ENCODE measurements at places on chromosomes 11 and 22.

DNA sequence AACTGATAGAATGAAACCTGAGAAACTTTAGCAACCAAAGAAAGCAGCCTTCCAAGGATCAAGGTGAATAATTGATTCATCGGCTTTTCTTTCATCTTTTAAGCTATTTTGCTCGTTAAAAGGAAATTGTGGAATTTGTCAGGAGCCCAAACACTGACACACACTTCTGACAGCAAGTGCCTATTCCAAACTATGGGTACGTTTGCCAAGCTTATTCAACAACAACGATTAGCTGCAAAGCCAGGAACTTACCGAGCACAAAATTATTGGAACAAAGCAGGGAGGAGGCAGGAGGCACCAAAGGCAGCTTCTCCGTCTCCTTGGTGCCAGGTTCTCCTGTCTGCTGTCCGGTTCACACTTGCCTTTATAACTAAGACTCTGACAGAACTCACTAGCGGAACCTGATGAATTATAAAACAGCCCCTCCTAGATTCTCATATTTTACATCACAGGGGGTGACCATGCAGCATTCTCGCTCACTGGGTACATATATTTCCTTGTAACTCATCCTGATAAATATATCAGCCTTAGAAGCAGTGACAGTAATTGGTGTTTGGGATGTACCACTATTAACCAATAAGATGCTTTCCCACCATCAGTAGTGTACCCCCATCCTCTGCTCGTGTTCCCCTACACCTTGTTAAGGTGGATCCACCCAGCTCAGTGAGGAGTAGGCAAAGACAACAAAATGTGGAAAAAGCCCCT lies 395.9 kb upstream of the CCDC90B start:
- no peak for DNase-seq

DNA sequence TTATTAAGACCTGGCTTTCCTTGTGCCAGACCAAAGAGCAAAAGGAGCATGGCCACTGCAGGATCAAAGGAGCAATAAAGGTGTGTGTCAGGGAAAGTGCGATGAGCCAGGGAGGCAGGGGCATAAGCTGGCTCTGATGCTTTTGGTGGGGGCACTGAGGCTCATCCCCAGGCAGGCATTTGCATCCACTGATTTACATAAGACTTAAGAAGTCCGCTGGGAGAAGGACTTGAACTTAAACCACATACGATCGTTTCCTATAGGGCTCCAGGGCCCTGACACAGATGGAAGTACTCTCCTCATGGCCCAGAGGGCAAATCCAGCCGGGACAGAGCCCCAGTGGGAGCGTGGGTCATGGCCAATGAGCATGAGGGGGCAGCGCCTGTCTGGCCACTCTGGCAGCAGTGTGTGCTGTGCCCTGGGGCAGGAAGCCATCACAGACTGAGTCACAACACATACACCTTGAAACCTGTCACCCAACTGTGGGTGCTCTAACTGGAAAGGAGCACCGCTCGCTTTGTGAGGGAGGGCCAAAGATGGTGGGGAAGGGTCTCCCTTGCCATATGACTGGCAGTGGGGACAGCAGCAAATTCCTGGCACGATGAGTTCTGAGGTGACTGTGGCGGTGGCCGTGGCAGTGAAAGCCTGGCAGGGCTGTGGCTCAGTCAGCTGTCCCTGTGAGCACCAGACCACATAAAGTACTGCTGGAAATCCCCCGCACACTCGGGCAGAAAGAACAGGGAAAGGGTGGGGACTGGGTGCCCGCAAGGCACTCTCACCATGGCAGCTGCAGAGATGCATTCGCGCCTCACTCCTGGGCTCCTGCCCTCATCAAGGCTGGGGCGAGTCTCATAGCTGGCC lies 79.4 kb upstream of the LMO1 start:
- no peak for DNase-seq

DNA sequence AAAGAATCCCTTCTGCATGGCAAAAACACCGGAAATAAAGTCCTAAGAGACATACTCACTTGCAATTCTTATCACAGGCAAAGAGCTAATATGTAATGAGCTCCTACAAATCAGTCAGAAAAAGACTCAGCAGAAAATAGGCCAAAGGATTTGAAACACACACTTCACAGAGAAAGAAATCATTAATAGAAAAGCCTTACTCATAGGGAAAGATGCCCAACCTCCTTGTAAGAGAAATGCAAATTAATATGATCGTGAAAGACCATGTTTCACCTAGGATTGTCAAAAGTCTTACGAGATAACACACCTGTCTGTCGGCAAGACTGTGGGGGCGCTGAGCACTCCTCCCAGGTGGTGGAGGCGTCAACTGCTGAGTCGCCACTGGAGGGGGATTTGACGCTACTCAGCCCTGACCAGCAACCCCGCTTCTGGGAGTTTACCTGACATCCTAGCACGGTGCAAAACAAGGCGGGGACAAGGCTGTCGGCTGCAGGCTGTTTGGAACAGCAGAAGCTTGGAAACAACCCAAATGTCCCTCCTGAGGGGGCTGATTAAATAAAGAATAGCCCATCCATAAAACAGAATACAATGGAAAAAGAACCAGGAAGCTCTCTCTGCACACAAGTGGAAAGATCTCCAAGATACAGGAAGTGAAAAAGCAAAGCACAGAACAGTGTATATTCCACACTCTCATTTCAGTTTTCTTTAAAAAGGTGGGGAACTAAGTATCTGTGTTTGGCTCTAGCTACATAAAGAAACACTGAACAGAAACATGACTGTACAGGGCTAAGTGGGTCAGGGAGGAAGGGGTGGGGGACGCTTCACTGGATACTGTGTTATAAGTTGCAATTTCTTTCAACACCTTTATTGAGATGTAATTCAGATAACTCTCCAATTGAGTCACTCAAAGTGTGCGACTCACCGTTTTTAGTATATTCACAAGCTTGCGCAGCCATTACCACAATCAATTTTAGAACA lies 11.5 kb downstream of the CSNK1E start:
- DNase-seq: no peak

DNA sequence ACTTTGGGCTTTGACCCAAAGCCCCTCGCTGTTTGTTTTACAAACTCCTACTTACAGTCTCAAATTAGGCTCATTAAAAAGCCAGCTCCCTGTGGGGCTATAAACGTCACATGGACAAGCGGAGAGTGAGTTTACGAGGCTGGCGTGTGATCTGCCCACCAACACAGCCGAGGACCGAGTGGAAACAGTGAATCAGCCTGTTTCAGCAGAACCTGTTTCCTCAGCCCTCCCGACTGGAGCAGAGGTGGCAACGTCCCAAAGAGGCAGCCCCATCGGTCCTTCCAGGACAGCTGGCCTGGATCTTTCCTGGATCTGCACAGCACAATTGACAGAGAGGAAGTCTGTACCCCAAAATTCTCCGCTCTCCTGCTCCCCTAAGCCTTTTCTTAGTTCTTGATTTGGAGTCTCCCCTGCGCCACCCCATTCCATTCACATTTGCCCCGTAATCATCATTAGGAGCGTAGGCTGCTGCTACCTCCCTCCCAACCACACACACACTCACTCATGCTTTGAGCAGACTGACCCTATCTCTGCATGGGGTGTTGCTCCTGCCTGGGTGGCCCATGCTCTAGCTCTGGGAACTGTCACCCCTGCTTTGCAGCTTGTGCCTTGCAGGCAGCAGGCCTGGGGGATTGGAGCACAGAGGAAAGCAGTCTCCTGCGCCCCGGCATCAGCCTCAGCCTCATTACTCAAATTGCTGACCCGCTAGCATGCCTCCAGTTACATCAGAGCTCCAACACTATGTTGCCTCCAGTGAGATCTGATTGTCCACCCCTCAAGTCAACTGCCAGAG lies 117.8 kb downstream of the NAT10 start:
- DNase-seq: peak; percentile 94

DNA sequence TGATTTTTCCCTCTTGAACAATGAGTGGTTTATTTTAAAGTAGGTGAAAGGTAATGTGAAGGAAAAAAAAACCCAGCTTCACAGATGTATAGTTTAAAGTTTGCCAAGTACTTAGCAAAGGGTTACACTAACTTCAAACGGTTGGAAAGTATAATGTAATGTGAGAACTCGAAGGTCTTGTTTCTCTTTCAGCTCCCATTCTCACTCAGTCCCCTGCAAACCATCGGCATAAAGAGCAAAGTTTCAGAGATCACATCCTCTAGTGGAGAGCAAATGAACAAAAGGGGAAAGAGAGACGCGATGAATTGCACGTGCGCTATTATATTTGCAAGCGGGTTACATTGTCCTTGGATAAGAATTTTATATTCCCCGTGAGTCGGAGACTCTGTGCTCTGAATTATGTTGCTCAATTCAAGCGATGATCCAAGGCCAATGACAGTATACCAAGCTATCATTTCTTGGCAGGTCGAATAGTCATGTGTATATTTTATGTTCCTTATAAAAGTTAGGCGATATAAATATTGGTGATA lies 37.6 kb upstream of the BIRC3 start:
- DNase-seq: no peak

- DNase-seq: no peak
Measured at GRCh38 chr22:35172442-35172841, 84.9 kb upstream of the HMGXB4 start.

DNA sequence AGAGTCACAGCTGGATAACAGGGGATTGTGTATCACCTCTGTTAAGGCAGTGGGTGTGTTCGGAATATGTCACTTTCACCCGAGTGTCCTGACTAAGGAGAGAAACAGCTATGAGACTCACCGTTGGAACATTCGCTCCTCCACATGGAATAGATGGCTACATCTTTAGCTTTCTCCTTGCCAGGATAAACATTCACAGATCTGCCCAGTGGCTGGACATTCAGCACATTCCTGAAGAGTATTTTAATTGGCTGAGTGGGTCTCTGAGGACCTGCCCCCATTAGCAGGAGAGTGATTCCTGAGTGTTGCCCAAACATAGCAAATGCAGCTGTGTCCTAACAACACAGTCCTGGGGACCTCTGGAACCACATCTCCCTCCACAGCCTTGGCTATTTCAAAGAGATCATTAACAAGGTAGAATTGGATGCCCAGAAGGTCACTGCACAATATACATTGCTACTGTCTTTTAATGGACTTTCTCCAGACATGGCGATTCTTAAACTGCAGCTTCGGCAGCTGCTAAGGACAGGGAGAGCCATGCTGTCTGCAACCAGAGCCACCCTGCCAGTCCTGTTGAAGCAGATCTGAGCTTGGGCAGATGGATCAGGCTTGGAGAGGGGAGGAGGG lies 435.0 kb upstream of the CADM1 start:
- DNase-seq: no peak

DNA sequence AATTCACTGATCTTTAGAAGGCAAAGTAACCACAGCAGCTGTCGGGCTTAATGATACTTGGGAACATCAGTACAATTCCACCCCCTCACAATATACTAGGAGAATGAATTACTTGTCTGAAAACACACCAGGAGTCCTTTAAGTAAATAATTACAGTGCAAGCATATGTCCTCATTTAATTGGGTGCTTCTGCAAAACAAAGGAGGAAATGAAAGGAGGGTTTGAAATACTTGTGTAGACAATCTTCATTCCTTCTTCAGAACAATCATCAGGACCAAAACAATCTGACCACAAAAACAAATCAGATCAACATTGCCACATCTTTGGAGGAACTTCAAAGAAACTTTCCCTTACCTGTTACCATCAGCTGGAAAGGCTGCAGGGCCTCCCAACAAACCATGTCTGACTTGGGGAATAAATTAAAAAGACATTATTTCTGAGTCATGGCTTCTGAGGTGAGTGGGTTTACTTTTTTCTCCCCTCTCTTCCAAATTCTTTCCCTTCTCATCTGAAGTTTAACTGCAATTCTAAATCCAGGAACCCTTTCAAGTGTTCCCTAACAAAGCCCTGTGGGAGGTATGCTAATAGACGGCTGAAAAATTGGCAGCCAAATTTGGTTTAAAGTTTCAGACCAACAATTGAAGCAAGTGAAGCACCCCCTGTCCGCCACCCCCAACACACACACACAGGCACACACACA lies 12.5 kb upstream of the CCDC117 start:
- DNase-seq: no peak

GRCh38 chr11:126083829-126084607 lies 21.4 kb upstream of the CDON start:
- no peak for DNase-seq

DNA sequence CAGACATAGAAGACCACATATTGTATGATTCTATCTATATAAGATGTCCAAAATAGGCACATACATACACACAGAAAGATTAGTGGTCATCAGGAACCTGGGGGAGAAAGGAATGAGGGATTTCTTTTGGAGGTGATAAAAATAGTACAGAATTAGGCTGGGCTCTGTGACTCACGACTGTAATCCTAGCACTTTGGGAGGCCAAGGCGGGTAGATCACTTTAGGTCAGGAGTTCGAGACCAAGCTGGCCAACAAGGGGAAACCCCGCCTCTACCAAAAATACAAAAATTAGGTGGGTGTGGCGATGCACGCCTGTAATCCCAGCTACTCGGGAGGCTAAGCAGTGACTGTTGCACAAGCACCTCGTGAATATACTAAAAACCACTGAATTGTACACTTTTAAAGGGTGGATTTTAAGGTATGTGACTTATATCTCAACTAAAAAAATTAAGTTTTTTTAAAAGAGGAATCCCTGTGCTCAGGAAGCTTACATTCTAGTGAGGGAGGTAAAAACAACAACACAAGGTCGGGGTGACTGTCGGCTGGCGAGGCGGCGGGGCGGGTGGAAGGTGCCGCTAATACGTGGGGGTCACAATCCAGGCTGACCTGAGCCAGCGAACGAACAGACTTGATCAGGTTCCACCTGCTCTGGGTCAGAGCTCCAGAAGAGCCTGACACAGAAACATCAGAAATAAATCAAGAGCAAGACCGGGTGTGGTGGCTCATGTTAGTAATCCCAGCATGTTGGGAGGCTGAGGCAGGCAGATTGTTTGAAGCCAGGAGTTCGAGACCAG lies 25.3 kb upstream of the TESMIN start:
- no peak for DNase-seq

GRCh38 chr22:31659246-31659645 lies 2.8 kb downstream of the PISD start:
- DNase-seq: no peak

DNA sequence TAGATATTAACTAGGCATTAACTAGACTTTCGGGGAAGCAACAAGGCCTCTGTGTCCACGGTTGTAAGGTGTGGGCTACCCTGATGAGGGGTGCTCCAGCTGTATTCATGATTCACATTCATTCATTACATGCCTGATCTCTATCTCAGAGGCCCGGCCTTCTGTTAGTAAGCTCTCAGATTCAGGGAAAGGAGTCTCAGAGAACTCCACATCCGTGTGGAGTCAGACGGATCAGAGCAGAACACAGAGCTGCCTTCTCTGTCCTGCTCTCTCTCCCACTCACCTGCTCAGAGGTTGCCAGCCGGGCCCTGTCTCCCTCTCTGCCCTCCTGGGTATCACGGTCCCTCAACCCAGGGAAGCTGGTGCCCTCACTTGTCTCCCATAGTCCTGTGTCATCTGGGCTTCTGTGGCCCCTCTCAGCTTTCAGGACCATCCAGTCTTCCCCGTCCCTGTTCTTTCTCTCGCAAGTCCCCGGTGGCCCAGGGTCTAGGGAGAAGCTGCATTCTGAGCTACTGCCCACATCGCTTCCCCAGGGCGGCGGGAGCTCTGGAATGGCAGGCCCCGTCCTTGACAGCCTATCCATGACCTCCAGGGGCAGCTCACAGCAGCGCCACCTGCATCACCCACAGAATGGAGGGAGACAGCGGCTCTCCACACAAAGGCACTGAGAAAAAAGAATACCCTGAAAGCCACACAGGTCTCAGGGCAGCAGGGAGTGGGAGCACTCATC lies 4.3 kb downstream of the TP53AIP1 start:
- no peak for DNase-seq

Measured in sigmoid colon (tissue), 7 donors.